NCI-H2081 (cell line): ENCODE measurements at places on chromosomes 2 and 18.

- DNase-seq: no peak
Observed at GRCh38 chr2:239791526-239792404, 233.4 kb downstream of the NDUFA10 start.

DNA sequence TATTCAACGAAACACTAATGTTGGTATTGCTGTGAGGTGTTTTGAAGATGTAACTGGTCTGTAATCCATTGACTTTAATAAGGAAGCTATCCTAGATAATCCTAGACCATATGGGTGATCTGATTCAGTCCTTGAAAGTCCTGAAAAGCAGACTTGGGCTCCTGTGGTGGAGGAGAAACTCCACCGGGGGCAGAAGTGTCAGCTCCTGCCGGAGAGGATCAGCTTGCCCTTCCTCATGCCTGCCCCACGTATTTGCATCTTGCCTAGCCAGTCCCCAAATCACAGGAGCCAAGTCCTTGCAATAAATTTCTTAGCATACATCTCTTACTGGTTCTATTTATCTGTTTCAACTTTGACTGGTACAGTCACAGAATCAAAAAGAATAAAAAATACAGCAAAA lies 144.2 kb upstream of the DLGAP1 start:
- DNase-seq: no peak

GRCh38 chr2:225425284-225425683 lies 25.8 kb downstream of the NYAP2 start:
- DNase-seq: no peak

DNA sequence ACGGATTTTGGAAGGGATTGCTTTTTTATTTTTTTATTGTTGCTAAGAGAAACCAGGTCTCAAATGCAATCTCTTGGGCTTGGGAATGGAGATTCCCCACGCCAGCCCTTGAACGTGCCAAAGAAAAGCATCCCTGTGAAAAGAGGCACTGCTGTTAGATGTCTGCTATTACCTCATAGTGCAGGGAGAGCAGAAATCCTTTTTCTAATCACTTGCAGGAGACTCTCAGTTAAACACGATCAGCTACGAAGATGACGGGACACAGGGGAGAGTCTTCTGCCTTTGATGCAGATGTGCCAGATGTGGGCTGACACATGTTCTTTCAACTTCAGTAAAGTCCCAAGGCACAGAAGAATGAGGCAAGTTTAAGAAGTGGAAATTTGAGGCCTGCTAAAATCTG lies 381.6 kb upstream of the TRIB2 start:
- no peak for DNase-seq

- DNase-seq: no peak
Observed at GRCh38 chr2:151860613-151861146, 32.5 kb upstream of the ARL5A start.

DNA sequence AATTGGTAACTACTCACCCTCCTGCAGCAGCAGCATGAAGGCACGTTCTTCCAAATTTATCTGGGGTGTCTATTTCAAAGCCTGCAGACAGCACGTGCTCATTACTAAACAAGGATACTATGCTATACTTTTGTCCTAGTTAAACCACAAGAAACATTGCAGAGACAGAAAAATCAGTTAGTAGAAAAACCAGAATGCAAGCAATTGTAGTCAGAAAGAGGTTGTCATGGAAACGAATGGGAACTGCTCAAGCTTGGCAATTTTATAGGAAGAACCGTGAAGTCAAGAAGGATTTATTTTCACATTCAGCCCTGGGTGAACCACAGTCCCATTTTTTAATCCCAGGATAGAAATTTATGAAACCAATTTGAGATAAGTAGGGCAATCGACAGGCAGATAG lies 162.2 kb upstream of the PGAP1 start:
- DNase-seq: no peak
